ENCODE measurements at places on chromosomes 3 and 15.

DNA sequence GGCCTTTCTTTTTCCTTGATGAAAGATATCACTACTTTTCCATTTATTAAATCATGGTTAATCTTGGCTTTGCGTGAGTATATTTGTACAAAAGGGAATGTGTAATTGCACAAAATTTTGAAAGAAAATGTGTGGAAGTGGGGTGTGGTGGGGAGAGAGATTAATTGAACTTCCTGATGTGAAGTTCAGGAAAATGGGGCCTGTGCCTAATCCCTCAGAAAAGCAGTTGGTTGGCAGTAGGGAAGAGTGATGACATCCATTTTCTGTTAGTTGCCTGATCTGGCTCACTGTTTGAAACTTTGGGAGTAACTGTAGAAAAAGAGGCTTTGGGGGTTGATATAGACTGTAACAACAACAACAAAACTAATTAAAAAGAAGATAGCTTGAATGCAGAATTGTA lies 10.8 kb upstream of the IL20RB start:
- DNase-seq = no peak

DNA sequence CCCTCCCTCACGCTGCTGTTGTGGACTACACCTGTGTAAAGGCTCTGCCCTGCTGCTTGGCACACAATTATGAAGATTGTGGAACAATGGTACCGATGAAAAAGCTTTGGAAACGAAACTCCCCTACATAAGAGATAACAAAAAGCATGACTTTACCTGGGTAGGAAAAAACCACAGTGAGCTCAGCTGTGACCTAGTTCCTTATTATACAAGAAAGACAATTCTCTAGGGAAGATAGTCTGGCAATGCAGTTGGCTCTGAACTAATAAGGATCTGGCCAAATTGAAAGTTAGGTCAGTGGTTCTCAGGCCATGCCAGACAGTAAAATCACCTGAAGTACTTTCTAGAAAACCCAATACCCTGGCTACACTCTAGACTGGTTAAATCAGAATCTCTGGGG lies 16.1 kb downstream of the CLEC3B start:
- DNase-seq = no peak

GRCh38 chr15:92808598-92809063 lies 91.5 kb upstream of the CHD2 start:
- no peak for DNase-seq

- DNase-seq = no peak
Measured at GRCh38 chr15:41957021-41957897, 15.1 kb downstream of the EHD4 start.

DNA sequence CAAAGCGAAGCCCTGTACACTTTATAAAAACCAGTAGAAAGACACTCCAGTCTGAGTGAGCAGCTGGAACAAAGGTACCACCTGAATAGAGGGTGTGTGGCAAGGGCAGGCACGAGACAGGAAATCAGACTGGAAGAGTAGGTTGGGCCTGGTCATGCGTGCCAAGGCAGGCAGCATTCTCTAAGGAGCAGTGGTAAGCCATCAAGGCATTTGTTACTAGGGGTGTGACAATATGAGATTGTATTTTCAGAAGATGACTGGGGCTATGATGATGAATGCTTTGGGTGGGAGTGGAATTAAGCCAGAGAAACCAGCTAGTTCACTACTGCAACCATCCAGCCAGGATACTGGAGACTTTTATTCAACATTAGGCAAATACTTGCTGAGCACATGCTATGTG lies 5.0 kb downstream of the JMJD7 start:
- DNase-seq = no peak

DNA sequence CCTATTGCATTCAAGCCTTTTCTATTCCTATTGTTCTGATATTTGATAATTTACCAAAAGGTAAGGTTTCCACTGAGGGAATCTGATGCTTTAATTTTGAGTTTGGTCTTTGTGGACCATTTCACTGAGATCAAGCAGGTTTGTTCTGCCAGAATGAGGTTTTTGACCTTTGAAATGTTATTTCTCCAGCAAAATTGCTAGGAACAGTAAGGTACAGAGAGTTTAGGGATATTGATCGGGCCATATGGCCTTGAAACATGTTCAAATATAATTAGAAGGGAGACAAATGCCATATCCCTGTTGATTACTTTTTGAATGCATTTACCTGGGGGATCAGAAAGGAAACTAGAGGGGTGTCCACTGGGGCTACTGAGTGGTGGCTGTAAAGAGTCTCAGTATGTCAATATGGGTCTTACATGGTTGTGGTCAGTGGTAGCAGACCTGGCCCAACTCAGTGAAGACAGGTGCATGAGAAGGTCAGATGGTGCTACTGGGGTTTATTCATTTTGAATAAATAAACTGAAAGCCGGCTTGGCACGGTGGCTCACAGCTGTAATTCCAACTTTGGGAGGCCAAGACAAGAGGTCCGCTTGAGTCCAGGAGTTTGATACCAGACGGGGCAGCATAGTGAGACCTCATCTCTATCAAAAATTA lies 100.2 kb downstream of the SV2B start:
- no peak for DNase-seq

DNA sequence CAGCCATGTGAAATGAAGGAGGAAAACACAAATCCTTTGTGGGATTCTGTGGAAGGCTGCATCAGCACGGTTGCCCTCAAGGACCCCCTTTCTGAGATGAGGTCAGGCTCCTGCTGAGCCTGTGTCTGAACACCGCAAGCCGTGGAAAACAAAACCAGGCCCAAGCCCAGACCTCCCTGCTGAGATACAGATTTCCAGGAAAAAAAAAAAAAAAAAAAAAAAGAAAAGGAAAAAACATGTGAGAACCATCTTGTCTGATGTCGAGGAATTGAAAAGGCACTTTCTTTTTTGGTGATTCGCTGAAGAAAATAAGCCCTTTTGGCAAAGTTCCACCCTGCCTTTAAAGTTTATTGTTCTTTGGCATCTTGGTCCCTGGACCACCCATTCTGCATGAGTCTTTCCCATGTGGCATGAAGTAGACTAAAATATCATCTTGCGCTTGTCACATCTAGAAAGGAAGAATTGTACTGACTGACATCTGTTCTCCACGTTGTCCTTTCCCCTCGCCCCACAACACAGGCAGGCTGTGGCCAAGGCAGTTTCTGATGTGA lies 117.6 kb downstream of the CHST2 start:
- DNase-seq = no peak

Measured in effector CD4-positive, alpha-beta T cell (primary cell).